ENCODE measurements at places on chromosomes 2 and 18. TPM values are rescaled to one million over a fixed set of nuclear protein-coding genes. Genes with fewer than 3 reads are reported as not detected.

The INHBB gene
- total RNA-seq = not detected

The DYNAP gene
- not detected for total RNA-seq

The CDK15 gene
- 0.16 TPM for total RNA-seq

The GKN2 gene
- not detected for total RNA-seq

The CSRNP3 gene
- 13.6 TPM for total RNA-seq

The CLEC4F gene
- not detected for total RNA-seq

The VWA3B gene
- 0.38 TPM for total RNA-seq

The TXNDC9 gene
- 34.9 TPM for total RNA-seq

The AQP12A gene
- total RNA-seq = not detected

The CBLN2 gene
- total RNA-seq = not detected

The LRRTM4 gene
- total RNA-seq = 21.4 TPM

The RND3 gene
- 8.4 TPM for total RNA-seq

The IGFBP5 gene
- 8.9 TPM for total RNA-seq

The MYO1B gene
- total RNA-seq = 154 TPM

The CPO gene
- 0.95 TPM for total RNA-seq

The PRSS56 gene
- not detected for total RNA-seq

The GALNT5 gene
- total RNA-seq = not detected

The REG3A gene
- not detected for total RNA-seq

Measured in endodermal cell (in vitro differentiated cells).